Breast epithelium (tissue), 4 donors: ENCODE measurements at places on chromosomes 16 and 17.

DNA sequence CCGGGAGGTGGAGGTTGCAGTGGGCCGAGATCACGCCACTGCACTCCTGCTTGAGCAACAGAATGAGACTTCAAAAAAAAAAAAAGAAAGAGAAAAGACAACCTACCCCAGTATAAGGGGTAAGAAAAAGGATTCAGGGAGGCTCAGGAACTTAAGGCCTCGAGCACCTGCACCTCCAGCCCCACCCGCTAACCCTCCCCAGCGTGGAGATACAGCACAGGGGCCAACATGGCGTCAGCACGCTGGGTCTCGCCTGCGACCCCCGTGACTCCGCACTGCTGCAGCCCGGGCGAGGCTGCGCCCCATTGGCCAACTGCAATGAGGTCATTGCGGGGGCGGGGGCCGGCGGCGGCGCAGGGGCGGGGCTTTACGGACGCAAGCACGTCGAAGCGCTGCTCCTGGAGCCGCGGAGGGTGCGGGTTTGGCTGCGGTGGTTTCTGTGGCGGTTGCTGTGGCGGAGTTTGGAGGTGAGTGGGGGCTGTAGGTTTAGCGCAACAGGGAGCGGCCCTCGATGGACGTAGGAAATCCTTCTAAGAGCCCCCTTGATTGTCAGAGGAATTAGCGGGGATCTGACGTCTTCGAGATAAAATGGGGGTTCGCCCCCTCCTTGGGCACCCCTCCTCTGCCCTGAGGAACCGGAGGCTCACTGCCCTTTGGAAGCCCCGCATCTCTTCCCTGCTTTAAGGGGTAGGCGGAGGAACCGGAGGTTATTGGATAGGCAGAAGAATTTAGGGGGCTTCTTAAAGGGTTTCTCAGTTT is at the start of gene ATP6V0A1:
TSS of gene ATP6V0A1 (plus strand) at position 382 of the 759 bp plus-strand sequence. CDS start 2,017 bp downstream, outside the sequence.
- DNase-seq: peak; percentile 95

GRCh38 chr17:17205368-17206123 is 587 bp downstream of the PLD6 start:
- no peak for DNase-seq

- no peak for DNase-seq
Measured at GRCh38 chr17:61179380-61179806, 220.2 kb upstream of the TBX2 start.

DNA sequence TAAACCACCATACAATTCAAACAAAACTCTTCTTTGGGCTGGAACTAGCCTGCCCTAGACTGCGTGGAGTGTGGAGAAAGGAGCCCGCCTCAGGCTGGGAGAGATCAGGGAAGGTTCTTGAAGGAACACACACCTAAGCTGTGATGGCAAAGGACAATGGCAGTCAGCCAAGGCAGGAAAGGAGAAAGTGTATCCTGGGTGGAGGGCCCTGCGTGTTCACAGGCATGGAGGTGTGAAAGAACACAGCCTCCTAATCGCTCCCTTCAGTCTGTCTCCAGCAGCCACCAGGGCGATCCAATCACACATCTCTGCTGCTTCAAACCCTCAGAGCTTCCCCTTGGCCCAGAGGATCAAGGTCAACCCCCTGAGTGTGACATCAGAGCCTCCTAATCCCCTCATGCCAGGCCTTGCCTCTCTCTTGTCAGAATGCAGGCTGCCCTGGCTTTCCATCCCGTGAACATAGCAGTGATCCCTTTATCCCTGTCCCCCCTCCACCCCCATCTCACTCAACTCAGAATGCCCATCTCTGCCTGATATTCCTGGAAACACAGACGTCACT is 173.0 kb downstream of the KATNIP start:
- DNase-seq: no peak

DNA sequence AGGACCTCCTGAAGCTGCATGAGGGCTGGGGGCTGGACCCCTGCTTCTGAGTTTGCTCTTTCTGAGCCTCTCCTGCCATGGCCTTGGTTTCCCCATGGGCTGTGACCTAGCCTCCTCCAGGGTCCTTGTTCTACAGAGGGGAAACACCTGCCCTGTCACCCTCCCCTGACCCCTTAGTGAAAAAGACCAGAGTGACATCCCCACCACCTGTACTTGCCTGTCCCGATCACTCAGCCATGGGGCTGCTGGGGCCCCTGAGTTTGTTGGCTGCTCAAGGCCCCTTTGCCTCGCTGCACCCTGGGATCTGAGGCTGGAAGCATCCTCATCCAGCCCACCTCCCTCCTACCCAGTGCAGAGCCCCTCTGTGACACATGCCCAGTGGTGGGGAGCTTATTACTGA is 800 bp downstream of the NOD2 start:
- no peak for DNase-seq

GRCh38 chr17:38508954-38509771 is 80.9 kb downstream of the ARHGAP23 start:
- DNase-seq: peak; percentile 50

- no peak for DNase-seq
Measured at GRCh38 chr16:3804426-3805016, 76.0 kb downstream of the CREBBP start.

DNA sequence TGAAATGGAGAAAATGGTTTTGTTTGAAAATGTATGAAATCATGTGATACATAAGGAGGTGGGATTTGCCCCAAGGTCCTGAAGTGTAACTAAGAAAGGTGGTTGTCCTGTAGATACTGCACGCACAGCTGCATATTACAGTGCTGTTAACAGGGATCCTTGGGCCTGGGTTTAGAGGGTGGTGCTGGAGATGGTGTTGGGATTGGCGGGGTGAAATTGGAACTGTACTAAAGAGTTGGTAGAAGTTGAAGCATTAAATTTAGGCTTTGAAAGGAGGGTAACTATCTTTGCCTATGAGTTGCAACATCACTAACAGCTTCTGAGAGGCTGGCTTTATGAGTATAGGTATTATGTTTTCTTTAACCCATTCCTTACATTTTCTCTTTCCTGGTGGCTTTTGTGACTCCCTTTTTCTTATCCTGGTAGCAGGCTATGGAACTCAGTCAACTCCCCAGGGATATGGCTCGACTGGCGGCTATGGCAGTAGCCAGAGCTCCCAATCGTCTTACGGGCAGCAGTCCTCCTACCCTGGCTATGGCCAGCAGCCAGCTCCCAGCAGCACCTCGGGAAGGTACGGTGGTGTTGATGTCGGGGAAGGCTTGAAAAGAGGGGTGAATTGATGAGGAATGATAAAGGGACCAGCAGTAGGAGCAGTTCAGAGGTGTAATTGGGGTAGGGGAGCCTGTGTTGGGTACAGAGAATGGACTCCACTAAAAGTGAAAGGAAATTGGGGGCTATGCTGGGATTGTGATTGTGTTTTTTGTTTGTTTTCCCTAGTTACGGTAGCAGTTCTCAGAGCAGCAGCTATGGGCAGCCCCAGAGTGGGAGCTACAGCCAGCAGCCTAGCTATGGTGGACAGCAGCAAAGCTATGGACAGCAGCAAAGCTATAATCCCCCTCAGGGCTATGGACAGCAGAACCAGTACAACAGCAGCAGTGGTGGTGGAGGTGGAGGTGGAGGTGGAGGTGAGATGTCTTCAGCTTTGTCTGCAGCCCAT is 3.8 kb downstream of the FUS start:
- DNase-seq: no peak
